Urinary bladder (tissue), 4 donors: ENCODE measurements at places on chromosomes 2 and 18. TPM values are rescaled to one million over a fixed set of nuclear protein-coding genes. Genes with fewer than 3 reads are reported as not detected.

The MEIS1 gene
- 213 TPM for total RNA-seq

The UPP2 gene
- 0.16 TPM for total RNA-seq

The SALL3 gene
- 2.2 TPM for total RNA-seq

The SULT1C2 gene
- 3.3 TPM for total RNA-seq

The NT5DC4 gene
- total RNA-seq = not detected

The CRYBA2 gene
- not detected for total RNA-seq

The ACTR2 gene
- 145 TPM for total RNA-seq

The CXCR1 gene
- total RNA-seq = 0.26 TPM

The DLGAP1 gene
- 7.5 TPM for total RNA-seq

The PLGLB1 gene
- total RNA-seq = 8.8 TPM

The NRP2 gene
- 101 TPM for total RNA-seq

The RAPGEF4 gene
- total RNA-seq = 22.9 TPM

The RAX gene
- total RNA-seq = not detected

The CHRNA1 gene
- 6.3 TPM for total RNA-seq

The MARCHF4 gene
- 0.05 TPM for total RNA-seq

The SPDYA gene
- 7.1 TPM for total RNA-seq

The NEB gene
- total RNA-seq = 79.5 TPM

The PAIP2B gene
- 7.6 TPM for total RNA-seq

The SERPINB12 gene
- total RNA-seq = not detected

The INHBB gene
- 0.74 TPM for total RNA-seq

The CROCC2 gene
- total RNA-seq = not detected

The TEX44 gene
- not detected for total RNA-seq

The ANKRD44 gene
- 39.4 TPM for total RNA-seq

The SPP2 gene
- not detected for total RNA-seq

The TTC21B gene
- total RNA-seq = 81.2 TPM

The FSHR gene
- total RNA-seq = 0.69 TPM

The CCDC148 gene
- total RNA-seq = 5.3 TPM

The DUSP2 gene
- total RNA-seq = 18.5 TPM
